ENCODE measurements at places on chromosomes 2 and 18. TPM values are rescaled to one million over a fixed set of nuclear protein-coding genes. Genes with fewer than 3 reads are reported as not detected.

Gene DNAJC5G
- not detected for total RNA-seq

Gene SERPINB11
- total RNA-seq, result not detected

Gene GDF7
- total RNA-seq, result 0.91 TPM

Gene NEU2
- total RNA-seq, result not detected

Gene TMEM169
- 0.22 TPM for total RNA-seq

Gene SLC11A1
- 1.3 TPM for total RNA-seq

Measured in articular chondrocyte of knee joint (primary cell).